ENCODE measurements at places on chromosomes 11 and 22.

DNA sequence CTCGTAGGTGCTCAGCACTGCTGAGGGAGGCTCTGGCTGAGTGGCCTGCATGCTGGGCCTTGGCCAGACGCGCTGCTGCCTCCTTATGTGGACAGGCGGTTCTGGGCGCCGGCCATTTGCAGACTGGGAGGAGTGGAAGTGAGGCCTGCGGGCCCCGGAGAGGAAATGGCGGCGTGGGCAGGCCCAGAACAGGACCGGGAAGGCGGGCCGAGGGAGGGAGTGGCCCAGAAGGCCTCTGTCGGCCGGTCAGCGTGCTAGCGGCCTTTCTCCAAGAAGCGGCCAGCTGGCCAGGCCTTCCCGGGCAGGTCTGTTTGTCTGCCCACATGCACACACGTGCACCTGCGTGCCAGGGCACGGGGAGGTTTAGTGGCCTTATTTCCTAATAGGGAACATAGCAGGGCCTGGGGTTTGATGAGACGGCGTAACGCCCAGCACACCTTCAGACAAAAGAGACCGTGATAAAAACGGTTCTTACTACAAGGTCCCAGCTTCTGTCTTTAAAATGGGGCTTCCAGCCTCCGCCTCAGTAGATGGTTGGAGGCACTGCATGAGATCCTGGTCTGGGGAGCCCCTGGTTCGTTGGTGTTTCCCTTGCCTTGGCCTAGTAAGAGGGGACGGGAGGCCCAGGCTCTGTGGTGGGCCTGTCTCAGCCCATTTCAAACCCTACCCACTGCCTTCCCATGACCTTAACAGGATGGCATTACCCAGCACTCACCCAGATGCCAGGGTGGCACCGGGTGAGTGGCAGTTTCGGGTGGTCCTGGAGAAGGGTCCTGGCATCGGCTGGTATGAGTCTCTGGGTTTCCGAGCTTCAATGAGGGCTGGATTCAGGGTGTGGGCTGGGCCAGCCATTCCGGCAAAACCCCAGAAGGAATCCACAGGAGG is 65.1 kb upstream of the PPARA start:
- DNase-seq, result no peak

- no peak for DNase-seq
Measured at GRCh38 chr11:47723041-47723440, 7.9 kb upstream of the AGBL2 start.

DNA sequence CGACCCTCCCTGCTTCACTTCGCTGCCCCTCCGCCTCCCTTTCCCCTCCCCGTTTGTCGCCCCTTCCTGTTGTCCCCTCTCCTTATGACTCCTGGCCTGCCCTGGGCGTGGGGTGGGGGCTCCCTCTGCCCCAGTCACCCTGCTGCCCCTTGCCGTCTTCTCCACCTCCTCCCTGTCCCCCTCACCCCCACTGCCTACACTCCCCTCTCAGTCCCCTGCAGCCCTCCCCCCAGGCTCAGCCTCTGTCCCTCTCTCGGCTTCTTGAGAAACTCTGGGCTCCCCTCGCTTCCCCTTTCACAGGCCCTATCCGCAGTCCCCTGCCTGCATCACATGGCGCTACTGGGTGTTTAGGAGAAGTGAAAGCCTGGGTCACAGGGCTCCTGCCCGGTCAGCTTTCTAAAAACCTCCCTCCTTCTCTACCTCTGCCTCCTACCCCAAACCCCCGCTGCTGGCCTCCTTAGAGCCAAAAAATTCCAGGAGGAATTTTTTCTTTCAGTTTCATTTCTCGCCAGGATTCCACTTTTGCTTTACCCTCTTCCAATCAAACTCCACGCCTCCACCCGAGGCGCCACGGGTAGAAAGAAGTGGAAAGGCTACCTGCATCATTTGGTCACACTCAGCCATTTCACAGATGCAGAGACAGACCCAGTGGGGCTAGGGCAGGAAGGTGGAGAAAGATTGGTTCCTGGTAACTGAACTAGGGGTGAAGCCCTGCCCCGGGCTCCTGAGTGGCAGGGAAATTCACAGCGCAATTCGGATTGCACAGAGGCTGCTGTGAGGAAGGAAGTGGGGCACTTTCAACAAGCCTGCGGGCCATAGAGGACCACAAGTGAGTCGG is at the start of gene SLC15A3:
Gene SLC15A3 (minus strand): TSS at position 273 of the 838 bp plus-strand sequence. CDS start 625 bp downstream, outside the sequence.
- peak; percentile 60 for DNase-seq

GRCh38 chr11:94017446-94017845 is 3.7 kb upstream of the HEPHL1 start:
- no peak for DNase-seq

DNA sequence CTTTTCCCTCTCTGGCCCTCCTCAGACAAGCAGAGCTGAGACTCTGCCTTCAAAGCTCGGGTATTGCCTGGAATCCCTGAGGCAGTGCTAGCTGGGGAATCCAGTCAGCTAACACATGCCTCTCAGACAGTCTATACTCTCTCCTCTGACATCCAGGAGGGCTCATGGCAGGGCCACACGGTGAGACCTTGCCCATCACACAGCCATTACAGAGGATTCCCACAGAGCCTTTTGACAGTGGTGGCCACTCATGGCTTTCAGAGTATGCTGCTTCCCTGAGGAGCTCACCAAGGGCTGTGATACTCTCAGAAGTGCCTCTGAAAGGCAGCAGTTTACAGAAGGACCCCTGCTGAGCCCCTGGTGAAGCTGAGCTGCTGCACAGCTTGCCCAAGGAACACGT is 165.3 kb downstream of the RRAS2 start:
- DNase-seq, result no peak

- DNase-seq, result no peak
Measured at GRCh38 chr11:106280036-106280435, 202.6 kb downstream of the AASDHPPT start.

DNA sequence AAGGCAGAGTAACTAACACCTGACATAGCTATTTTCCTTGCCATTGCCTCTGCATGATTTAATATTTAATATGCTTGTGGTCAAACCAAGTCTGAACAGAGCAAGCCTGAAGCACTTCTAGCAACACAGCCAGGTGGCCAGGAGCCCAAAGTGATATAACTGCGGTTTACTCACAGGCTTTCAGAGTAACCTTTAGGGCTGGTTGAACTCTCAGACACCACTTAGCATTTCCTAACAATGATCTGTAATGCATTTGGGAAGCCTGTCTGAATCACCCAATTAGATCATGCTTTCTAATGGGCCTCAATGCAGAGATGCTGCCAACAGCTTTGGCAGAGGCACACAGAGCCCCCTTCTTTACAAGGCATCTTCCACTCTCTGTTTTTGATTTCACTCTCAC is 96.1 kb downstream of the FDX1 start:
- no peak for DNase-seq

- no peak for DNase-seq
Measured at GRCh38 chr11:22522225-22522624, 103.4 kb downstream of the FANCF start.

- DNase-seq, result no peak
Measured at GRCh38 chr11:115784796-115785521, 280.7 kb upstream of the CADM1 start.

DNA sequence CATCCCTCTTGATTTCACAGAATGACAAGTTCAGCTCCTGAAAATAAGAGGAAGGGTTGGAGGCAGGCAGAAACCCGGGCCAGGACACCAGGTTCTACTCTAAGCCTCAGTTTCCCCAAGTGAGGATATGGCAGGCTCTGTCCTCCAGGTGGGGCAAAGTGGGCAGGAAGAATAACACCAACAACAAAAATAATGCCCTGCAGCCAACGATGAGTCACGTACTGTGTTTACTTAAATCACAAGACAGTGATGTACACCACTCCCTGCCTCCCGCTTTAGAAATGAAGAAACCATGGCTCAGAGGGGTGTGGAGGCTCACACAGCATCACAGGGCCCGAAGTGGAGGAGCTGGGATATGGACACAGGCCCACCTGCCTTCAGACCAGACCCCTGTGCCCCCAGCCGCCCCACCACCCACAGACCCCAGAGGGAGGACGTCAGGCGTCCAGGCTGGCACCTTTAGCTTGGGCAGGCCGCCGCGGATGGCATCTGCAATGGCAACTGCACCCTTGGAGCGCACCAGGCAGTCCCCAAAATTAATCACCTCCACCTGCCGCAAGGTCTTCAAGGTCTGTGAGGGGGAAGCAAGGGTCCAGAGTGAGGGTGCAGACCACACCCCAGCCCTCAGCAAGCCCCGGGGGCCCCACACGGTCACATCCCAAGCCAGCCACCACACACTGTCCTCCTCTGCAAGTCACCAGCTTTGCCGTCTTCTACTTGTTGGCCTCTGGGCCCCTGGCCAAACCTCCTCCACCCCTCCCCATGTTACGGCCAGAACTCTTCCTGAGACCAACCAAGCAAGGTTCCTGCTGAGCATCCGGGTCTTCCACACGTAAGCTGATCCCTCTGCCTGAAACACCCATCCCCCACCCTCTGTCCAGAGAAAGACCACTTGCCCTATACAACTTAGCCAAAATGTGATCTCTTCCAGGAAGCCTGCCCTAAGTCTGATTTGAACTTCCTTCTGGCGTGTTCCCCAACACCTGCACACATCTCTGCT is 15.8 kb upstream of the CHADL start:
- no peak for DNase-seq

- DNase-seq, result no peak
Measured at GRCh38 chr11:127528297-127528696, 527.7 kb upstream of the KIRREL3 start.

DNA sequence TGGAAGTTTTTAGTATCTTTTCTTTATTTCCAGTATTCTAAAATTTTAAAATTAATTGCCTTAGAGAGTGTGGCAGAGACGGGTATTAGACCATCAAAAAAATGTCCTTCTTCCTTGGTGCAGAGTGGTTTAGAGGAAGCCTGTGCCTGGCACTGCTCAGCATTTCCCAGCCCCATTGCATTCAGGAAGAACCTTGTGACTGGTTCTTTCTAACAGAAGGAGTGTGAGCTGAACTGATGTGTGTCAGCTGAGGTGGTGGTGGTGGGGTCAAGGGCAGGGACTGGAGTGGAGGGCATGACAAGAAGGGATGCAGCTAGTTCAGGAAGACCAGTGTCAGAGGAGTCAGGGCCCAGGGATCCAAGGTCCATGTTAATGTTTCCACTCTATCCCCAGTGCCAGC is 58.7 kb upstream of the FDX1 start:
- DNase-seq, result no peak

DNA sequence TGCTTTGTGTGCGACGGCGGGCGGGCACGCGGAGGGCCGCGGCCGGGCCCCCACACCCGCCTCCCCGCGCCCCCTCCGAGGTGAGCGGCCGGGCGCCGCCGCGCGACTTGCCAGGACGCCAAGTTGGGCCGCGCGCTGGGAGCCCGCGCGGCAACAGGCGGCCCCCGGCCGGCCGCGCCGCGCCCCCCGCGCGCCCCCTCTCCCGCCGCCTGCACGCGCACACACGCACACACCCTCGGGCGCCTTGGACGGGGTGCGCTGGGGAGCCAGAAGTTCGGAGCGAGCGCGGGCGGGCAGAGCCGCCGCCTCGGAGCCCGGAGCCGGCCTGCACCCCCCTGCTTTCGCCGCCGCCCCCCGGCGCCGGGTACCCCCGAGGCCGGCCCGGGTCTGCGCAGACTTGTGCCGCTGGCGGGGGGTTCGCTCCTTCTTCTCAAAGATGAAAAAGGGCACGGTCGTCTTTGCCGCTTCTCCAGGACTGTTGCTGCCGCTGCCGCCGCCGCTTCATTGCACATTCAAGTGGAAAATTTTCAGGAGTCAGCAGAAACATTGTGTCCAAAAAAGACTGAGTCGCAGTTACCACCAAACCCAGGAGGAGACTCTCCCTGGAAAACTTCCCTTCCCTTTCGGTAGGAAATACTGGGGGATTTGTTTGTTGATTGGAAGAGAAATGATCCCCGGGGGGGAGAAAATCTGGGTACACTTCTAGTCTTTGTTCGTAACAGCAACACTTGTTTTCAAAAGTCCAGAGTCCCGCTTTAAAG is 895 bp downstream of the TEAD1 start:
- peak; percentile 46 for DNase-seq

DNA sequence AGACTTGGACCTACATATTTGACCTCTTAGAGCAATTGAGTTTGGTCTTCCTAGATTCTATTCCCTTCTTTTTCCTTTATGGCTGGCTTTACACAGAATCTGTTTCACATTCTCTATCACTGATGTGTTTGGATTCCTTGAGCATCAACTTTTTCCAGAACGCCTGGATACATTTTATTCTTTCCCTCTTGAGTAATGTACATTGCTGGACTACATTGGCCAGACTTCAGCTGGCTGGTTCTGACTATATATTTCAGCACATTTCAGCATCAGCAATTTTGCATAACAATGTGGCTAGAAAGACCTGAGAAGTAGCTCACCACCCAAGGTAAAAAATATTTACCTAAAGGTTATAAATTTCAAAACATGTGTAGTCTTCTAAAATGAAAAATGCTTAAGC is 2198.2 kb upstream of the RAG2 start:
- peak; percentile 71 for DNase-seq

DNA sequence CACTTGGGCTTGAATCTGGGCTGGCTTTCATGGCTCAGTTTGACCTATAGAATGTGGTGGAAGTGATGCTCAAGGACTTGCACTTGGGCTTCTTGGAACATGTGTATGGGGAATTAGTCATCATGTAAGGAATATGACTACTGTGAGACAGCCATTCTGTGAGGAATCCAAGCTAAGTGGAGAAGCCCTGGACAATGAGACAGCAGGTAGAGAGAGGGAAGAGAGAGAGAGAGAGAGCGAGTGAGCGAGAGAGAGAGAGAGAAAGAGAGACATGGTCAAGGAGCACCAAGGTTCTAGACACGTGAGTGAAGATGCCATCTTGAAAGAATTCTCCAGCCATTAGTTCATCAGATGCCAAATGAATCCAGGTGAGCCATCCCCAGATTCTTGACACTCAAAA is 261.6 kb upstream of the SORL1-AS1 start:
- no peak for DNase-seq

GRCh38 chr11:2554338-2555207 is 109.8 kb downstream of the KCNQ1 start:
- DNase-seq, result no peak

DNA sequence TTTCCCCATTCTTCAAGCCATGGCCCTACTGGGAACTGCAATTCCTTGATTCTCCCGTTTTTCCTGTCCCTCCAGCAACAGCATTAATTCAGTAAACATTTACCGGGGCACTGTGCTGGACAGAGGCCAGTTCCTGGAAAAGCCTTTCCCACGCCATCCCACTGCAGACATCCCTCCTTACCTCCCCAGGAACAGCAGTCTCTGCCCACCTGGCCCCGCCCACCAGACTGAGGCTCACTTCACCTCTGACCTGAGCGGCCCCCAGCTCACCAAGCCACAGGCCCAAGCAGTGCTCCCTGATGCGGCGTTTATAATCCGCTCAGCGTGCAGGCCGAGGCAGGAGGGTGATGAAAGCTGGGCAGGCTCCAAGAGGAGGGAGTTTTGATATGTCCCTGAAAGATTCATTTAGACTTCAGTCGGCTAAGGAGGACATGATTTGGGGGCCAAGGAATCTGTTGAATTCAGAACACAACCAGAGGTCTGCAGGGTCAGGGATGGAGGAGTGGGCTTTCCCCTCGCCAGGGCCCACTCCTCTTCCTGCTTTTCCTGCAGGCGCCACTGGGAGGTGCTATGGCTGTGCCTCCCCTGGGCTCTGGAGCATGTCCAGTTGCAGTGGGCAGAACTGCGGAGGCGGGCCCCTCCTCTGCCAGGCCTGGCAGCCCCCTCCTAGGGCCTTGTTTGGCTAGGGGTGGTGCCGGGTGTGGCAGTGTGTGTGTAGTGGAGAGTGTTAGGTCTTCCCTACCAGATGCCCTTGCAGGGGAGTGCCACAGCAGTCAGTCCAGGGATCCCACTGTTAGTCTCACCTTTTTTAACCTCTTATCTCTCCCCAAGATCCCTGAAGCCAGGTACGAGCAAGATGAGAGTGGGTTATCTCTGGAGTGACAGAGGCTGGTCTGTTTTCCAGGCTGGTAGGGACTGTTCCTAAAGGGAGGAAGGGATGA is 1.4 kb upstream of the TAGLN start:
- no peak for DNase-seq

All from hindlimb muscle (tissue), 1 donor.